Left colon (tissue), 2 donors: ENCODE measurements at places on chromosomes 5 and 9.
A peak's percentile ranks its signal among the peaks of the same experiment; 100 is the strongest.

GRCh38 chr5:135526924-135527323, 8.8 kb downstream of the NEUROG1 start:
- no peak for DNase-seq

DNA sequence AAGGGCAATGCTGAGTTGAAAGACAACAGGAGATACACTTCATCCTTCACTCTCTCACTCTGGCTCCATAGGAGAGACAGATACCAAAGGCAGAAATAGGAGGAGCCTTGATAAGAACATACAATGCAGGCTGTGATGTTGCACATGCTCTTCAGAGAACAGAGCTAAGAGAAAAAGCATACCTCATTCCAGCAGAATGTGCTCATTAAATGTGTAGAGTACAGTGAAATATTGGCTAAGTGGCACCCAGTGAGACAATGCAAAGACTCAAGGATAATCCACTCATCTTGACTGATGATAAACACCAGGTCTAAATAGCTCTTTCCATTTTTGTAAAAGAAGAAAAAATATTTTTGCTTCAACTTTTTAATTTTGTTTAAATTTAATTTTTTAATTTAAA, 139.7 kb downstream of the OR2K2 start:
- no peak for DNase-seq

- no peak for DNase-seq
These were observed 31.0 kb downstream of the TNPO1 start for GRCh38 chr5:72847439-72847838.

DNA sequence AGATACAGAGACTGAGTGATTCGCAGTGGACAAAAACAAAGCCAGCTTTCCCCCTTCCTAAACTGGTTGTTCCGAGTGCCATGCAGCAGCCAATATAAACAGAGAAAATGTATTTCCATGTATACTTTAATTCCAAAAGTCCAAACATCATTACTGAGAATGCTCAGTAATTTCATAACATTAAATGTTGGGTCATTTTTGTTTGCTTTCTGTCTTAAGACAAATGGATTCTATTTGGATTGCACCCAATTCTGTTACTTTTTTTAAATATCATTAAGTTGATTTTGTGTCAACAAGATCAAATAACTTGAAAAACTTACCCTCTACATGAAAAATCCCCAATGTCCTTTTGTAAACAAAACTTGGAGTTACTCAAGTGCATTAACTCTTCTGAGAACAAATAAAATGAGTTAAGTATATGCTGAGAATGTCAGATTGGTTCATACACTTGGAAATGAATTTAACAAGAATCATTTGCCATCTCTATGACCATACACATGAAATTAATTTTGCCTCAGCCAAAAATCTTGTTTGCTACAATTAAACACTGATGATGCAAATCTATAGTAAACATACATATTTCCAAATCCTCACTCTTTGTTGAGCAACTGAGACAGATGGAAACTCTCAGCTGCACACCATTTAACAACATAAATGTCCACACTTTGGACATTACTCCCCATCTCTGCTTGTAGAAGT, 19.4 kb downstream of the LURAP1L start:
- DNase-seq = no peak

DNA sequence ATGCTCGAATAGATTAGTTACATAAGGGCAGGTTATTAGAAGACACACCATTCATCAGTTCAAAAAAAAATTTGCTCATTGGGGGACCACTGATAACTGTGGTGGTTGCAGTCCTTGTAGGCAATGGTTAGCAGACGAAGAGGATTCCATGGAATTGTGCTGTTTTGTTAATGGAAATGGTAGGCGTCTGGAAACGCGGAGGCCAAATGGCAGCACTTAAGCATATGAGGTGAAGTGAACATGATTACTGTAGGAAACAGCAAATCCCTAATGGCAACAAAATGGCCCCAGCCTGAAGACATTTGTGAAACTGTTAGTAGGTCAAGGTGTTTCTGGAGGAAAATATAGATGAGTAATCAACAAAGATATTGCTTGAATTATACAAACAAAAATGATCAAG, 535.4 kb upstream of the PTPRD start:
- no peak for DNase-seq

DNA sequence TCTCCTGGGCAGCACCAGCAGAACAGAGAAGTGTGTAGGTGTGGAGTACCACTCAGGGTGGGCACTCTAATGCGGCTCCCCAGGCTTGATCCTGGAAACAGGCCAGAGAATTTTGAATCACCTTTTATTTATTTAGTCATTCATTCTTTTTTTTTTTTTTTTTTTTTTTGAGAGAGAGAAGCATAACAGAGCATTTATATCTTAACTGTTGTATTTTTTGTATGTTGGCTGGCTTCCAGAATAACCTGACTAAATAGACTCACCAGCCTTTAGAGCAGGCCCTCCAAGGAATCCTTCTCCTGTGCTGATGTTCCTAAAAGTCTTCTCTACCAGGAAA, 153.4 kb downstream of the PIK3R1 start:
- no peak for DNase-seq

DNA sequence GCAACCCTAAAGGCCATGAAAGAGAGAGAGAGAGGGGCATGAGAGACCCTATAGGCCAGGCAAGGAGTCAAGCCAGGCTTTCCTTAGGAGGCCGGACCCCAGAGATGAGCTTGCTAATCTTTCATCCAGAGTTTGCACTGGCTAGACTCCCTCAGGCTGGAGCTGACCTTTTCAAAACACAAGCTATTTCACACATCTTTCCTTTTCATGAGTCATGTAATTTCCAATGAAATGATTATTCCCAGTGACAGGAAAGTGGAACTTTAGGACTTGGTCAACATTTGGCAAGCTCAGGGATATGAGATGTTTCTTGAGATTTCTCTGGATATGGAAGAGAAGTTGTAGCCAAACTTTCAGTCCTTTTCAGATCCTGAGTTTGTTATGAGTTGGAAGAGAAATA, 117.7 kb downstream of the TARS1 start:
- DNase-seq = no peak

DNA sequence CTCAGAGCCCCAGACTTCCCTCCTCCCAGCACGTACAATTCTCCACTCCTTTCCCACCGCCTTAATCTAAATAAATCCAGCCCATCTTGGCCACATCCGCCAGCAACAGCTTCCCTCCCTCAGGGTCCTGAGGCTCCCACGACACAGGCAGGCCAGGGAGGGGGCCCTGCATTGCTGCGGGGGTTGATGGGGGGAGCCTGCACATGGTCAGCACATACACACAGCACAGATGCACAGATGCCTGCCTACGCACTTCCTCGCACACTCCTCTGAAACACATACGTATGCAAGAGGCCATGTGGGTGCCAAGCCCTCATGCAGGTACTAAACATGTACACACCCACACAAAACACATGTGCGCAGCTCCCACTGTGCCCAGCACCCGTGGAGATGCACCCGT, 14.8 kb downstream of the PDGFRB start:
- no peak for DNase-seq

GRCh38 chr5:91164424-91164823, 218.7 kb downstream of the ARRDC3 start:
- no peak for DNase-seq

DNA sequence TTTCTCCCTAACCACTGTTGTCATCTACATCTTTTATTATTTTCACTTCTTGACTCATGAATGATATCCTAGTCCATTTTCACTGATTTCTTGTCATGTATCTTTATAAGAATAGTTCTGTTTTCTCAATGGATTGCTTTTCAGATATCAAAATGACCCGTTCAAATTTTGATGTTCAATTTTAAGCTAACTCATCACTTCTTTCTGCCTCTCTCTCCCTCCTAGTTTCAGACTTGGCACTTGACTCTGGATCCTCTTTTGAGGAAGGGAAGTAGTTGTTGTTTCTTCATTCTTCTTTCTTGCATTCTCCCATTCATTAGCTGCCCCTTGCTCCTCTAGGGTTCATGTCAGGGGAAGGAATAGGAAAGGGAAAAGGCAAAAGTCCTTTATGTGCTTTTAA, 23.7 kb downstream of the CSNK1G3 start:
- DNase-seq = no peak

- DNase-seq = peak; percentile 40
These were observed 58.8 kb downstream of the MTRR start for GRCh38 chr5:7927466-7928375.

DNA sequence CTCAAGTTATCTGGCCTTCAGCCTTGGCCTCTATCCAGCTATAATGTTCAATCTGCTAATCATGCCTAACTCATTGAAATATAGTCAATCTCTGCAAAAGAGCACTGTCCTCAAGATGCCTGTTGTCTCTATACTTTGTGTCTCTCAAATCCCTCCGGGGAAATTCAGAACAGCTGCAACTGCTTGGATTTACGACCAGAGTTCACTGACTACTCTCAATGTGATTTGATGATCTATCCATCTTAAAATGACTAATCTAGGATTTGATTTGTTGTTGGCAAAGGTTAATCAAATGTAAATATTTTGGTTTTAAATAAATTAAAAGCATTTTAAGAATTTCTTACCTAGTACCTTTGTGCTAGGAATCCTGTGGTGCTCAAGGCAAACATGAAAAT, 40.9 kb downstream of the SVEP1 start:
- DNase-seq = no peak

DNA sequence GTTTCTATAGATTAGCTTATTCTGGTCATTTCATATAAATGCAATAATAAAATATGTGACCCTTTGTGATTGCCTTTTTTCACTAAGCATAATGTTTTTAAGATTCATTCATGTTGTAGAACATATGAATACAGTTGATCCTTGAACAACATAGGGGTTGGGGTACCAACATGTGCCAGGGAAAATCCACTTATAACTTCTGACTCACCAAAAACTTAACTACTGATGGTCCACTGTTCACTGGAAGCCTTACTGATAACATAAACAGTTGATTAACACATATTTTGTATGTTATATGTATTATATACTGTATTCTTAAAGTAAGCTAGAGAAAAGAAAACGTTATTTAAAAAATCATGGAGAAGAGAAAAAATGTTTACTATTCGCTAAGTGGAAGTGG, 12.1 kb downstream of the ARHGEF37 start:
- DNase-seq = no peak

DNA sequence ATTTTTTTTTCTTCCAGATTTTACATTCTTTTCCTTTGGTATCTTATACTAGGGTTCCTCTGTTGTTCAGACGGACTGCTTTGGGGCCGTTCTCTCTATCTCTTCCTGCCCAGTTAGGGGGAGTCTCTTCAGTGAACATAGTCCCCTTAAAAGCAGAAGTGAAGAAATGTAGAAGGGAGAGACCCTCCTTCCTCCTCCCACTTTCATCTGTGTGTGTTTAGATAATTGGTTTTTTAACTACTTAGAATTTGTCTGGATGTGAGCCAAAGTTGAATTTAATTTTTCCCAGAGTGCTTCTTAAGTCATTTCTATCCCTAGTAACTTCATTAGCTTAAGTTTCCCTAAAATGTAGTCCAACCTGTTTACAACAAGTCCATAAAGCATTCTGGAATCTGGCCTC, 167.5 kb downstream of the HACD4 start:
- no peak for DNase-seq

DNA sequence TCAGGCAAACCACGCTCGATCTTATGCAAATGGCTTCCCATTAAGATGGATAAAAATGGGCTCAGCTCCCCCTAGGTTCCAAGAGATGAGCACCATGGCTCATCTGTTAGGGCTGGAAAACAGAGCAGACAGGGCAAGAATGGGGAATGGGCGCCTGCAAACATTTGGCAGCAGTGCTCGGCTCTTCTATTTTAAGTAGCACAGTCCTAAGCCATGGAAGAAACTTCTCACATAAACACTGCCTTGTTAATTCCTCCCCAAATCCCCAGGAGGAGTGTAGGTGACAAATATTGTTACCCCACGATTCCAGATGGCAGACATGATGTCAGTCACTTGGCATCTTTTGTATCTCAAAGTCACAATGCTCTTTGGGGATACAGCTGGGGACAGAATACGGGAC, 221.8 kb downstream of the ICE1 start:
- no peak for DNase-seq

DNA sequence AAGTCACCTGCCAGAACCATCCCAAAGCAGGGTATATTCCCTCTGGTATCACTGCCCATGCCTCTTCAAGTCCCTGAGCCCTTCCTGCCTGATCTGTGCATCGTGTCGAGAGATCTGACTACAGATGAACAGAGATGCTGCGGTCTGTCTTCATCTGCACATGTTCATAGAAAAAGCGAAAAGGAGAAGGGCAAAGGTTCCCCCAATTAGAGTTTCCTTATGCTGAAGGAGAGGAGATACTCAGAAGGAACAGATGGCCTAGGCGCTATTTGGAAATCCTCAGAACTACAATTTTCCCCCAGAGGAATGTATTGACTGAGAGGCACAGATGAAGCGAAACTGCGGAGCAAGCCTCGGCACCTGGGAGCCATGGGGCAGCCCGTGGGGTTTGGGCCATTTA, 170.9 kb downstream of the SEC61B start:
- no peak for DNase-seq

DNA sequence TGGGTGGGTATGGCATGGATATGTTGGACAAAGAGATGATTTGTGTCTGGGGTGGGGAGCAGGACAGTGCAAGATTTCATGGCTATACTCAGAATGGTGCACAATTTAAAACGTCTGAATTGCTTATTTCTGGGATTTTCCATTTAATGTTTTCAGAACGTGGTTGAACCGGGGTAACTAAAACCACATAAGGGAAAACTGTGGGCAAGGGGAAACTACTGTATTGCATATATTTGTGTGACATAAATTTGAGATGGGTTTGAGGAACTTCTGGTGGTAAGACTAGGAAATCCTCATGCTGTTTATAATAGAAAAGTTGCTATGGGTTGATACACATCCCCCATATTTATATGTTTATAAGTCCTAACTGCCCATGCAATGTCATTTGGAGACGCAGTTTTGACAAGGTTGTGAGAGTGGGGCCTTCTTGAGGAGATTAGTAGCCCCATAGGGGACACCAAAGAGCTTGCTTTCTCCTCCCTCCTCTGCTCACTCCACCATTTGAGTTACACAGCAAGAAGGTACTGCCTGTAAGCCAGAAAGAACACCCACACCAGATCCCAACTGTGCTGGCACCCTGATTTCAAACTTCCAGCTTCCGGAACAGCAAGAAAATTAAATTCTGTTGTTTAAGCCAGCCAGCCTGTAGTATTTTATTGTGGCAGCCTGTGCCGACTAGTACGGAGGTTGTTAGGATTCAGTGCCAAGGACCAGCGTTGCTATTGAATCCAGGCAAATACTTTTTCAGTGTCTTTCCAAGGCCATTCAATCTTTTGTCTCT, 2118.9 kb downstream of the MAT2B start:
- DNase-seq = no peak

DNA sequence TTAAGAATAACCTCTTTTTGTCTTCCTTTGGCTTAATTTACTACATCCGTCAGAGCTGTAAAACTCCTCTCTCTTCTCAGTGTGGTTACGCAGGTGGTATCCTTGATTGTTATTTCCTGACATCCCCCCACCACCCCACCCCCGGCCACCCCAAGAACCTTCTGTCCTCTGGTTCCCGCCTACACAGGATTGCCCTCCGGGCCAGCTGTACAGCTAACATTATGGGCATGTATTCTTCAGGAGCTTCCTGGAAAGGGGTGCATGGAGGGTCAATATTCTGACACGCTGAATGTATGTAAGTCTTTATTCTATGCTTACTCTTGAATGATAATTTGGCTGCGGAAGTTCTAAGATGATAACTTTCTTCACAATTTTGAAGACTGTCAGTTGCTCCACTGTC, 13.0 kb upstream of the ANP32B start:
- no peak for DNase-seq
